ENCODE measurements at places on chromosomes 16 and 17.

- no peak for DNase-seq
These were observed 21.3 kb downstream of the CIBAR2 start for GRCh38 chr16:85090873-85091521.

DNA sequence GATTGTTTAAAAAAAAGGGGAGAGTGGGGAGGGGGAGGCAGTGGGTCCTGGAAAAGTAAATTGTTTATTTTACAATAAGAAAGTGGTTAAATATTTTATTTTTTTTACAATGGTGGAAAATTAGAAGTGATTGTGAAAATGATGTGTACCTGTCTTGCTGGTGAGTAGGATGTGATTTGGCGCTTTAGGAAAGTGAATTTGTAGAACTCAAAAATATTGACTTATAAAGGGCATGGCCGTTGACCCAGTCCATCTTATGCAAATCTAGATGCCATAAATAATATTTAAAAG lies 10.2 kb upstream of the CES1 start:
- no peak for DNase-seq

- no peak for DNase-seq
These were observed 19.3 kb downstream of the PEMT start for GRCh38 chr17:17572010-17572785.

GRCh38 chr17:50693036-50693682 lies 14.6 kb downstream of the ANKRD40 start:
- no peak for DNase-seq

- DNase-seq: no peak
These were observed 1138.5 kb downstream of the CDH11 start for GRCh38 chr16:63983401-63983800.

DNA sequence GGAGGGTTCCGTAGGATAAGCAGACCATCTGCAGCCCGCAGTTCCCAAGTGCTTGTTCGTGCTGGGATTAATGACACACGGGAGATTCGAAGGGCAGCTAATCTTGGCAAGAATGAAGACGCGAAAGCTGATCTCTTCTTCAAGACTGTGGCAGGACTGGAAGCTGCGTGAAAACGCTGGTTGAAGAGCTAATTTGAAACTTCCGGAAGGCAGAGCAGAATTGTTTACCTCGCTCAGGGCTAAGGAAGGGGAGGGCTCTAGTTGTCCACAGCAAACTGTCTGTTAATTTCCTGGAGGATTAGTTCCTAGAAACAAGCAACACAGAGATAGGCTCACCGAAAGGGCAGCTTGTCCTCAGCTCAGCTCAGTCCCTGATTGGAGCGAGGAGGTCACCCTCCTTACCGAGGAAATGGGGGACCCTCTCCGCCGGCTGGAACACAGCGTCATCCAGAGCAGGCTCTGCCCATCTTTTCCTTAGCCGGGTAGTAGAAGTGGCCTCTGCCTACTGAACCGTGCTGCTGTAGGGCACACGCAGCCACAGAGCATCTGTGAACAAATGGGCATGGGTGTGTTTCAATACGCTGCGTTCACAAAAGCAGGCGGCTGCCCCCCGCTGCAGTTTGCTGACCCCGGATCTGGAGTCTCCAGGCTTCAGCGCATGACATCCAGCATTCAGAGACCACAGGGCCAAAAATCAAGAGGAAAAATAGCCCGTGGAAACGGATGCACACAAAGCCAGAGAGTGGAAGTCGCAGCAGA lies 16.7 kb upstream of the BAIAP2 start:
- DNase-seq: no peak

- no peak for DNase-seq
These were observed 56.2 kb upstream of the CACNG5 start for GRCh38 chr17:66778531-66779236.

DNA sequence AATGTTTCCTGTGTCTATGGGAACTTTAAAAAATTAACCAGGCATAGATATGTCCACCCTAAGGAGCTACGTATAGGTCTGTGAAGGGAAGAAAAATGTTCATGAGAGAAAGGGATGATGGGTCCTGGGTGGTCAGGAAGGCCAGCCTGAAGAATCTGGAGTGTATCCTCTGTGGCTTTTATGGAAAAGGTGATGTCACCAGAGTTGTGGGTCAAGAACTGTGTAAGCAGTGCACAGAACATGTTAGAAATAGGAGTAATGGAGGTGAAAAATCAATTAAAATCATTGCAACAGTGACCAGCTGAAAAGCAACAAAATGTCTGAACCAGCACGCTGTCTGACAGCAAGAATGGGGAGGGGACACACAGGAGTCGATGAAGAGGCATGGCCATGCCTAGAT lies 68.5 kb downstream of the USP31 start:
- no peak for DNase-seq

GRCh38 chr16:53805113-53805512 lies 101.2 kb downstream of the FTO start:
- no peak for DNase-seq

DNA sequence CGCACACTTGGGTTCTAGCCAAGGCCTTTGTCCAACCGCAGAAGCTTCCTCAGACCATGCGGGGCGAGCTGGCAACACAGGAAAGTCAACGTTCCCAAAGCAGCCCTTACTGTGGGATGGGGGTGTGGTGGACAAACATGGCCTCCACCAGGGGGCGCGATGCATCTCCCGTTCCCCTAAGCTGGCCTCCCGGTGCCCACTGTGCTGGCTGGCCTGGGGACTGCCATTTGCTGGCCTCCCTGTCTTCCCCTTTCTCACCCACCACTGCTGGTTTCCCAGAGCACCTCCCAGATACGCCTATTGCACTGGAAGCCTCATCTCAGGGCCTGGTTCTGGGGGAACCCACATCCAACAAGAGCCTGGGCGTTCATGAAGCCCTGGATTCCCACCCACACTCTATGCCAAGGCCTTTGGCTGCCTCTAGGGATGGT lies 145.3 kb downstream of the IRF8 start:
- no peak for DNase-seq
